ENCODE measurements at places on chromosomes 6 and 20. TPM values are rescaled to one million over a fixed set of nuclear protein-coding genes. Genes with fewer than 3 reads are reported as not detected.

KIAA0408 gene
- 6.5 TPM for total RNA-seq

OOEP gene
- total RNA-seq: not detected

CDSN gene
- total RNA-seq: not detected

PPP1R3G gene
- not detected for total RNA-seq

HLA-DOA gene
- 0.53 TPM for total RNA-seq

DNA sequence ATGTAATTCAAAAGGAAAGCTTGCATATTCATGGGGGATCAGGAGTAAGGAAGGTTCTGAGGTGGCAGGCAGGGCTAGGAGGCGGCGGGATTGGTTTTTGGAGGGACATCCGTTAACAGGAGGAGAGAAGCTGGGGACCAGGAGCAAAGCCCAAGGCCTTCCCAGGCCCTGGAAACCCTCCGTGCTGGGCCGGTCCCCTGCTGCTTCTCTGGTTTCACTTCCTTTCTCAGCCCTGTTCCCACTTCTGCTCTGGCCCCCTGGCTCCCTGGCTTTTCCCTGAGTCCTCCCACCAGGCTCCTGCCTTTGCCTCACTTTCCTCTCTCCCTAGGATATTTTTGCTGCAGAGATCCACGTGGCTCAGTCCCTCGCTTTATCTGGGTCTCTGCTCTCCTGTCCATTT is 26.4 kb upstream of the SALL4 start:
- no peak for DNase-seq

- DNase-seq: no peak
These were observed 112.7 kb upstream of the TNFAIP3 start for GRCh38 chr6:137754366-137754765.

- no peak for DNase-seq
These were observed 52.0 kb upstream of the PLEKHG1 start for GRCh38 chr6:150547502-150548222.

DNA sequence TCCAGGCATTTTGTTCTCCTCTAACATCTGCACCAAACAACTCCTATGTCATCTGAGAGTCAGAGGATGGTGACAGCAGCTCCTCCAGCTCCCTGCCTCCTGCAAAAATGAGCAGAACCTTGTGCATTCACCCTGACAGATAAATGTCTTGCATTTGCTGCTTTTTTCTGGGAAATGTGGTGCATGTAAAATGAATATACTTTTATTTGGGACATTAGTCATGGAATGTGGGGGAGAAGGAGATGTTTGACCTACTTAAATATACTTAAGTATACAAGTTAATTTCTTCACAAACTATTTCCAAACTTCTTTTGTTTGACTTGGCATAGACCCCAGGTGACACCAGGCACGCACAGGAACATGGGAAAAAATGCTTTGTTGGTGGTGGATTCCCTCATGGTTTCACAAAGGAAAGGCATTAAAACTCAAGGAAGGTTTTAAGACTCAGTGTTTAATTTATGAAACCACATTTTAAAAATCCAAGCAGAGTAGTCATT is 181.8 kb upstream of the MCHR2 start:
- no peak for DNase-seq

DNA sequence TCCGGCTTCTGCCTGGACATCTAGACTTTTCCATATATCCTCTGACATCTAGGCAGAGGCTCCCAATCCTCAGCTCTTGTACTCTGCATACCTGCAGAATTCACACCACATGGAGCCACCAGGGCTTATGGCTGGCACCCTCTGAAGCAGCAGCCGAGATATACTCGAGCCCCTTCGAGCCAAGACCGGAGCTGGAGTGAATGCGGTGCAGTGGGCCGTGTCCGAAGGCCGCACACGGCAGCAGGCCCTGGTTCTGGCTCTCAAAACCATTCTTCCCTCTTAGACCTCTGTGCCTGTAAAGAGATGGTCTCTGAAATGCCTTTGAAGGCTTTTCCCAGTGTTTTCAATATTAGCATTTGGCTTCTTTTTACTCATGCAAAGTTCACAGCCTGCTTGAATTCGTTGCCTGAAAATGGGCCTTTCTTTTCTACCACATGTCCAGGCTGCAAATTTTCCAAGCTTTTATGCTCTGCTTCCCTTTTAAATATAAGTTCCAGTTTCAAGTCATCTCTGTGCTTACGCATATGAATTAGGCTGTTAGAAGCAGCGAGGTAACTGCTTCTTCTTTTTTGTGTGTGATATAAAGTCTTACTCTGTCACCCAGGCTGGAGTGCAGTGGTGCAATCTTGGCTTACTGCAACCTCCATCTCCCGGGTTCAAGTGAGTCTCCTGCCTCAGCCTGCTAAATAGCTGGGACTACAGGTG is 3.8 kb upstream of the SIRPB1 start:
- DNase-seq: no peak

GRCh38 chr6:104608101-104608500 is 251.6 kb downstream of the HACE1 start:
- DNase-seq: no peak

DNA sequence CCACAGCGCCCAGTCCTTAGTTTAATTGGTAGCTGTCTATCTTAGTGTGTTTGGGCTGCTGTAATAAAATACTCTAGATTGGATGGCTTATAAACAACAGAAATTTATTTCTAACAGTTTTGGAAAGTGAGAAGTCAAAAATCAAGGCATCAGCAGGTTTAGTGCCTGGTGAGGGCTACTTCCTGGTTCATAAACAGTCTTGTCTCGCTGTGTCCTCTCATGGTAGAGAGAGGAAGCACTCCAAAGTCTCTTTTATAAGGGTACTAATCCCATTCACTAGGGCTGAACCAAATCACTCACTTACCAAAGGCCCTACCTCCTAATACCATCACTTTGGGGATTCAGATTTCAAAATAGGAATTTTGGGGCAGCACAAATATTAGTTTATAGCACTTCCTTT is 336.9 kb upstream of the RSPO3 start:
- no peak for DNase-seq

DNA sequence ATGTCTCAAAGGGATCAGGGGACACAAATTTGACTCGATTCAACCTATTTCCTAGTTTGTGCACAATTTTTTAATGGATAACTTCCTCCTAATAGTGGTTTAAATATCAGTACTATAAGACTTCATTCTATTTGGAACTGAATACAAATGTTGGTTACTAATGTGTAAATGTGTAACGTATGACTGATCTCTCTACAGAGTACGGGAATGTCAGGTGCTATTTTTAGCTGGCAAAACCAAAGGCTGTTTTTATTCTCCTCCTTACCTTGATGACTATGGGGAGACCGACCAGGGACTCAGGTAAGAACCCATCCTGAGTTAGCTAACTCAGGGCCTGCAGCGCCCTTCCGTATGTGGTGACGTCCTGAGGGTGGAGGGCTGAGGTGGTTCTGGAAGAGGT is 33.0 kb downstream of the PRPH2 start:
- DNase-seq: no peak

- DNase-seq: no peak
These were observed 12.4 kb upstream of the DEK start for GRCh38 chr6:18276610-18277236.

DNA sequence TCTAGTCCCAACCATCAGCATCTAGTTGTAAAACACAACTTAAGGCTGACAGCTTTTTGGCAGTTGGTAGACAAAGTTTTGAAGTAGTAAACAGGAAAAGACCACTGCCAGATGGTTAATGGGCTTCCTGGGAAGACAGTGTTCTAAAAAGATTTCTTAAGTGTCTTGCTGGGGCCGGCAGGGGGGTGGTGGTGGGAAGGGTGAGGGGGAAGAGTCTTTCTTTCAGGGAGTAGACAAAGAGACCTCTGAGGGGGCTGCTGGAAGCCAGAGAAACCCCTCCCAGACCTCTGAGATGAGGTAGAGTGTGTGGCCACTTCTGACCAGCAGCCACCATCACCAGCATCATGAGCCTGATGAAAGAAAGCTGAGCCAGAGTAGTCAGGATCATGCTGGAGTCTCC is 784.9 kb downstream of the TENT5A start:
- DNase-seq: no peak

GRCh38 chr6:164208371-164208770 is 793.9 kb downstream of the QKI start:
- DNase-seq: no peak

DNA sequence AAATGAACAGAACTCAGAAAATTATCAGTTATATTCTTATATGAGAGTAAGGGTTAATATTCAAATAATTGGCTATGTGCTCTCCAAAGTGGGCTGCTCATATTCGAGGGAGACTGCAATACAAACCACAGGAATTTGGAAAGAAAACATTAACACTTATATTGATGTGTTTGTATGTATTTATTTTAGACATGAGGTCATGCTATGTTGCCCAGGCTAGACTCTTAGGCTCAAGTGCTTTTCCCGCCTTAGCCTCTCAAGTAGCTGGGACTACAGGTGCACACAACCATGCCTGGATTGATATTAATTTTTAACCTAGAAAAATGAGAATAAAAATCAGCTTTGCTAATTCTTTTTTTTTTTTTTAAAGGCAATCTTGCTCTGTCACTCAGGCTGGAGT is 35.0 kb downstream of the BTBD9 start:
- DNase-seq: no peak

GRCh38 chr6:130825772-130826441 is 1.3 kb upstream of the SMLR1 start:
- no peak for DNase-seq

- DNase-seq: no peak
These were observed 373.0 kb downstream of the LMBRD1 start for GRCh38 chr6:69423785-69424184.

GRCh38 chr6:93794166-93794565 is 374.8 kb upstream of the EPHA7 start:
- no peak for DNase-seq

Measured in activated CD4-positive, alpha-beta memory T cell treated with anti-CD3 and anti-CD28 coated beads for 36 hours (primary cell).